ENCODE measurements at places on chromosomes 7 and 10.

- DNase-seq, result no peak
These were observed 134.7 kb downstream of the ADAM12 start for GRCh38 chr10:126253611-126253998.

GRCh38 chr10:70292004-70292403, 8.2 kb upstream of the NPFFR1 start:
- peak; percentile 77 for DNase-seq

GRCh38 chr10:26857991-26858706, 2.6 kb downstream of the ABI1 start:
- peak; percentile 43 for DNase-seq

- peak; percentile 54 for DNase-seq
These were observed 121.5 kb upstream of the PRR15 start for GRCh38 chr7:29442146-29442545.

- no peak for DNase-seq
These were observed 283.8 kb downstream of the C7orf25 start for GRCh38 chr7:42628054-42628453.

- no peak for DNase-seq
These were observed 13.4 kb downstream of the CHUK start for GRCh38 chr10:100216006-100216405.

GRCh38 chr7:132609222-132609621, 33.0 kb upstream of the PLXNA4 start:
- no peak for DNase-seq

GRCh38 chr7:121327671-121328070, 1.1 kb upstream of the WNT16 start:
- DNase-seq, result no peak

- no peak for DNase-seq
These were observed 10.4 kb downstream of the CHRM2 start for GRCh38 chr7:136878878-136879277.

GRCh38 chr7:48781752-48782151, 142.6 kb upstream of the CDC14C start:
- DNase-seq, result no peak

DNA sequence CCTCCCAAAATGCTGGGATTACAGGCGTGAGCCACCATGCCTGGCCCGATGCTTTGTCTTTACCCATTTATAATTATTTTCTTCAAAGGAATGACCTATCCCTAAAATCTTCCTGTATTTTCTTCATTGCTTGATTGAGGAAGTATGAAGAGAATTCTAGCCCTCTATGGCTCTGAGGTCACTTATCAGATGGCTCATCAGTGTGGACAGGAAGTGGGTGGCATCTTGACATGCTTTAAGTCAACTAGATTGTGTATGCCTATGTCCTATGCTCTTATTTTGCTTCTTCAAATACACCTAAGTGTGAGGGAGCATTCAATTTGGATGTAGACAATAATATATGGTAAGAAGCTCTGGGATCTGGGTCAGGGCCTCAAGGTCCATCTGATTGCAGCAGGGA, 1020.5 kb downstream of the LRMDA start:
- no peak for DNase-seq

DNA sequence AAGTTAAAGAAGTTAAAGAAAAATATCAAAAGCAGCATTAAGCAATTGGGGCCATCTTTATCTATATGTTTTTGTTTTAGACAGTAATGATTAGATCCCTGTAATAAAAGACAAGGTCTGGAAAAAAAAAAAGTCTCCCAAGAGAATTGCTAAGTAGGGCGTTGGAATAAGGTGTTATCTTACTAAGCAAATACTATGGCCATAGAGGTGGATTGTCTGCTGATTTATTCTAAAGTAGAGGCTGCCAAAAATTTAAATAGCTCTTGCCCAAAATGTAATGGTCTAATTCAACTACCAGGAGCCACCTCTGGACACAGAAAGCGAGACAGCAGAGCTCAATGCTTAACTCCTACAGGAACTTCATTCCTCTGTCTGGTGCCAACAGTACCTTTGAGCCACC, 71.6 kb downstream of the HERPUD2 start:
- DNase-seq, result no peak

GRCh38 chr10:77001206-77001605, 636.4 kb downstream of the KCNMA1 start:
- DNase-seq, result peak; percentile 92

DNA sequence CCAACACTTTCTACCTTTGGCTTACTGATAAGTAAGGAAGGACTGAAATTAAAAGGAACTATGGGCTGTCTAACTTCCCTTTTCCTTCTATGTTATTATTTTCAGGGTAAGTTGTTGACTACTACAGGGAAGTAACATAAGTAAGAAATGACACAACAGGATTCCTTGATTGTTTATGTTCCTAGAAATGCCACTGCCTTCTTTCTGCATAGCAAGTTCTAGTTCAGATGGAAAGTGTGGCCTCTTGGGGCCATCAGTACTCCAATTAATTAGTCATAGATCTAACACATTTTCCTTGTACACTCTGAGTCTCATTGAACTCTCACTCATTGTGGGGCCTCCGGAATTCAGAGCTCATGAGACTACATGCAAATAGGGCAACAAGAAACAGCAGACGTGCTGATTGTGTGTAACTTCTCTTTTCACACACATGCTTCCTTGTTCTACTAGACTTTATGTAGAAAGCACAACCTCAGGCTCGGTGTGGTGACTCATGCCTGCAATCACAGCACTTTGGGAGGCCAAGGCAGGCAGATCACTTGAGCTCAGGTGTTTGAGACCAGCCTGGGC, 35.3 kb upstream of the HIBADH start:
- DNase-seq, result peak; percentile 88

- peak; percentile 84 for DNase-seq
These were observed 109.3 kb downstream of the GRK5 start for GRCh38 chr10:119316729-119317097.

GRCh38 chr10:6619660-6620059, 39.6 kb upstream of the PRKCQ start:
- DNase-seq, result no peak

DNA sequence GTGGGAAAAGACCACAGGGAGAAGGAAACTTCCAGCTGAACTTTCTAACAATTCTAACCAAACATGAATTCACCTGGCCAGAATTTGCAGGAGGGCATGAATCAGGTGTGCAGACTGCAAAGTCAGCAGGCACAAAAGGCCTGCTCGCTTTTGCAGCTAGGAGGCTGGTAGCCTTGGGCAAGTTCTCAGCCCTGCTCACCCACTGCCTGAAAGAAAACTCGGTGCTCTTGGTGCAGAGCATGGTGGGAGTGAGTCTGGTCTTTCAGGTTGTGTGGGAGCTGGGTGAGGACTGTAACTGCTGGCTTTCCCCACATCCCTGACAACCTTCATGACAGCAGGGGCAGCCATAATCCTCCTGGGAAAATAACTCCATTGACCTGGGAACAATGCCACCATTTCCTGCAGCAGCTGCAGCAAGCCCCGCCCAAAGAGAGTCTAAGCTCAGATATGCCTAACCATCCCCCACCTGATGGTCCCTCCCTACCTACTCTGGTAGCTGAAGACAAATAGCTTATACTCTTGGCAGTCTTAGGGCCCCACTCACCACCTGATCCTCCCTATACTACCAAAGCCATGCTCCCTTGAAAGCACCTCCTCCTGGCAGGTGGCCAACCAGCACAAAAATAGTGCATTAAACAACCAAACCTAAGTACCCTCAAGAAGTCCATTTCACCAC, 31.6 kb downstream of the ZNF117 start:
- no peak for DNase-seq

DNA sequence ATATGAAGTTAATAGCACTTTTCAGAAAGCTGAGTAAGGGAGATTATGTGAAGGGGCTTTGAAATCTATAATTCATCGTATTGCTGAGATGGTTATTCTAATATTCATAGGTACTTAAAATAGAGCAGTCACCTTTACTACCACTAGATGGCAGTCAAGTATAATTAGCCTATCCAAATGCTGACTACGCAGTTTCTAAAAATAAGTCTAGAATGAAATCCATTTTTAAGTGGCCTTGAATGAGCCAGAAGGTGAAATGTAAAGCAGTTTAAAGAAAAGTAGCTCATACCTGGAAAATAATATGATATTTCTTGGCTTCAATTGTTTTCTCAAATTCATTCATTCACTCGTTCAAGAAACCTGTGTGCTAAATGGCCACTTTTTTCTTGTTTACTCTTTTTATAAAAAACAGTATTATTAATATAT, 1277.1 kb downstream of the GATA3 start:
- DNase-seq, result peak; percentile 56

DNA sequence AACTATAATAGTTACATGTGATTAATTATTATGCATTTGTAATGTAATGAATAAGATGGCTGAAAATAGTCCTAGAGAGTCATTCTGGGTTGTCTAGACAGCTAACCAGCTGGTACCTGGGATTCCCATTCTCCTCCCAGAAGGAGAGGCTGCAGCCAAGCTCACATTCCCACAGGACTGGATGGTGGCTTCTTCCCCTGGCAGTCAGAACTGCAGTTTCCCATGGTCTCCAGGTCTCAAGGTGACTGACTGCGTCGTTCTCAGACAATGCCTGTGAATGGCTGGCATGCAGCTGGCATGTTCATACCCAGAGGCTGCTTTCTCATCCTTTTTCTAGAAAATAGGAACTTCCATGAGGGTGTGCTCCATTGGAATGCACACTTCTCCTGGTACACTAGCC, 21.3 kb downstream of the TAS2R16 start:
- DNase-seq, result no peak

GRCh38 chr10:17256627-17257026, 28.6 kb downstream of the VIM start:
- DNase-seq, result no peak

DNA sequence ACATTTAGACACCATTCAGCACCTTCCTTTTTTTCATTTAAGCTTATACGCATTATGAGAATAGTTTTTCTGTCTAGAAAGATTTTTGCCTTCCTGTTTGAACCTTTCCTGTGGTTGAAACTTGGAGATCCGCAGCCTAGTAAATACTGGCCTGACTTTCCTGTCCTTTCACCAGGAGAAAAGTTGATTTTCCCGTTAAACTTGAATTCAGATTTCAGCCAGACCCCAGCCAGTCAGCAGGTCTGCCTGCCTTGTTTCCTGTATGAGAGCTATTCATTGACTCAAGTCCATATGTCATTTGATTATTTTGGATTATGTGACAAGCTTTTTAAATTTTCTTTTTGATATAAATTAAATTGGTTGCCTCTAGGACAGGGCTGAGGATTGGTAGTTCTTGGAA, 71.5 kb downstream of the EVX1 start:
- DNase-seq, result no peak

- no peak for DNase-seq
These were observed 8.2 kb downstream of the KCNIP2 start for GRCh38 chr10:101835362-101835761.

- no peak for DNase-seq
These were observed 17.2 kb upstream of the GIMAP8 start for GRCh38 chr7:150432915-150433892.

DNA sequence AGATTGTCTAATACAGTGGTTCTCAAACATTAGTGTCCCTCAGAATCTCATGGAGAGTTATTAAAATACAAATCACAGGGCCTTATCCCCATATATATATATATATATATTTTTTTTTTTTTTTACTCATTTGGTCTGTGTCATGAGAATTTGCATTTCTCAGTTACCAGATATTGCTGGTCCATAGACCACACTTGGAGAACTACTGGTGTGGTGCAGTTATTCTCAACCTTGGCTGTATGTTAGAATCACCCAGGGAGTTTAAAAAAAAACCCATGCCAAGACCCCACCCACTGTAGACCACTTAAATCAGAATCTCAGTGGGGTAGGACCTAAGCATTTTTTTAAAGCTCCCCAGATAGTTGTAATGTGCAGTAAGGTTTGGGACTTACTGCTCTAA, 179.9 kb downstream of the AUTS2 start:
- no peak for DNase-seq

- no peak for DNase-seq
These were observed 353.4 kb downstream of the FGFR2 start for GRCh38 chr10:121244818-121245217.

- peak; percentile 33 for DNase-seq
These were observed 165.7 kb downstream of the SEMA3D start for GRCh38 chr7:85021101-85021704.

DNA sequence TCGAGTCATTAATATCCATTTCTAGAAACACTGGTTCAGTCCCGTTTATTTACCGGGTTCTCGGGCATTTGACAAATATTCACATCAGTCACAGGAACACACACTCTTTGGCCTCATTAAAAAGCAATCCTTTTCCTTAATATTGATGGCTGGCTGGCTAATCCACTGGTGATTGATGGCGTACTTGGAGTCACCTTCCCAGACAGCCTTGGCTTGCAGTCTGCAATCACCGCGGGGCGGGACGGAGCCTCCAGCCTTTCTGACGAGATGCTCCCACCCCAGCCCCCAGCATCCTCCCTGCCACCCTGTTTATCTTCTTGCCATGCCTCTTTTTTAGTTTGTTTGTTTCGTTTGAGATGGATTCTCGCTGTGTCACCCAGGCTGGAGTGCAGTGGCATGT, 36.6 kb downstream of the SRRM3 start:
- DNase-seq, result no peak

DNA sequence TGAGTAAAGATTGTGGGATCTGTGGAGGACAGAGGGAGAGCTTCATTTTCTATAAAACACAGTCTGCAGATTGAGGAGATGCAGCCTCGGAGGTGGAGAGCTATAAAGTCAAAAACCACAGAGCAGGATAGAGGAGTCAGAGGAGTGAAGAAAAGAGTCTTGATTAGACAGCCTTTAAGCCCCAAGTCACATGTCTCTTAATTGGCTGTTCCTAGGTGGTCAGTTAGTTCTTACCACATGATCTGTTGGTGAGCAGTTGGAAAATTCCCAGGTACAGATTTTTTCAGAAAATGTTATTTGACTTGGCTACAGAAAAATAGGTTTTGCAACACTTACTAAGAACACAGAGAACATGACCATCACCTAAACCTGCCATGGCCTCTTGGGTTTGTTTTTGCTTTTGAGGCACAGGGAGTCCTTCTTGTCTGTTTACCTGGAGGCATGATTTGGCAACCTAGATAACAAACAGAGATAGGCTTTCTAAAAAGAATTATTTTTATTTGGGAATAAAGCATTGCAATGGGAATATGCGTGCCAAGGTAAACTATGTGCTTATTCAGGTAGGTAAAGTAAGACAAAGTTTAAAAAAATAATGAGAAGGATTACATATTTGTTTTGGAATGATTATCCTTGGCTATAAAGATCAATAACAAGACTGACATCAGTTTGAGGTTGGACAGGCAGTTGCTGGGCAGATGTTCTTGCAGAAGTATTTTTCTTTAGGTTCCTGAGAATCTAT, 604 bp upstream of the CYP3A43 start:
- DNase-seq, result peak; percentile 84

DNA sequence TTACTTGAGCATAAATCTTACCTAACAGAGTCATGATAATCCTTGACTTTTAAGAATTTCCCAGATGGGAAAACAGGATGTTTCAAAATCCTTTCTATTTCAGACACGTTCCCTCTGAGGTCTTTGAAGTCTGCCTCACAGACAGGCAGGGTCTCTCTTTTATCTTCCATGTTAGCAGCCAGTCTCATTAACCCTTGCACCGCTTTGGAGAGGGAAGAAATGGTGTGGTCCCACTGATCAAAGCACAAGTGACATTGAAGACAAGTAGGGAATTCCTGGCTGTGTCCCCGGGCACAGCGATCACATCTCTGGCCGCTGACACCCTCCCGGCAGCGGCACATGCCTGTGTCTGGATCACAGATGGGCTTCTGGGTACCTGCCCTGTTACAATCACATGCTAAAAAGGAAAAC, 52.7 kb upstream of the LAMB1 start:
- no peak for DNase-seq

Data from renal cortical epithelial cell (primary cell).